Stimulated activated CD4-positive, alpha-beta T cell treated with anti-CD3 and anti-CD28 coated beads, Interleukin-12 subunit alpha, Interleukin-12 subunit beta, amount 100 ng/mL, for 4 hours (primary cell): ENCODE measurements at places on chromosomes 5 and 9.
A peak's percentile ranks its signal among the peaks of the same experiment; 100 is the strongest.

GRCh38 chr9:95382433-95382832, 64.9 kb upstream of the FANCC start:
- DNase-seq, result no peak

DNA sequence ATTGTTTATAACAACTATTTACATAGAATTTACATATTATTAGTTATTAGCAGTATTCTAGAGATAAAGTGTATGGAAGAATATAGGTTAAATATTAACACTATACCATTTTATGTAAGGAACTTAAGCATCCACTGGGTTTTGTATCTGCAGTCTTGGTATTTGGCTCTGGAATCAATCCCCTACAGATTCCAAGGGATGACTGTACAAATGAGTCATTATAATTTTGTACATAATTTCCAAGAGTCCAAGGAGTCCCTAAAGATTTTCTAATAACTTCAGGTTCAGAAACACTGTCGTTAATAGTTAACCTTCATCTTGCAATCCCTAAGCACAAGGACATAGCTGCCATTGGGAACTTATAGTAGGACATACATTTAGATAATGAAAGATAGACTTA, 254.8 kb upstream of the PDE4D start:
- no peak for DNase-seq

- DNase-seq, result no peak
Observed at GRCh38 chr5:97591781-97592180, 408.7 kb upstream of the RIOK2 start.

DNA sequence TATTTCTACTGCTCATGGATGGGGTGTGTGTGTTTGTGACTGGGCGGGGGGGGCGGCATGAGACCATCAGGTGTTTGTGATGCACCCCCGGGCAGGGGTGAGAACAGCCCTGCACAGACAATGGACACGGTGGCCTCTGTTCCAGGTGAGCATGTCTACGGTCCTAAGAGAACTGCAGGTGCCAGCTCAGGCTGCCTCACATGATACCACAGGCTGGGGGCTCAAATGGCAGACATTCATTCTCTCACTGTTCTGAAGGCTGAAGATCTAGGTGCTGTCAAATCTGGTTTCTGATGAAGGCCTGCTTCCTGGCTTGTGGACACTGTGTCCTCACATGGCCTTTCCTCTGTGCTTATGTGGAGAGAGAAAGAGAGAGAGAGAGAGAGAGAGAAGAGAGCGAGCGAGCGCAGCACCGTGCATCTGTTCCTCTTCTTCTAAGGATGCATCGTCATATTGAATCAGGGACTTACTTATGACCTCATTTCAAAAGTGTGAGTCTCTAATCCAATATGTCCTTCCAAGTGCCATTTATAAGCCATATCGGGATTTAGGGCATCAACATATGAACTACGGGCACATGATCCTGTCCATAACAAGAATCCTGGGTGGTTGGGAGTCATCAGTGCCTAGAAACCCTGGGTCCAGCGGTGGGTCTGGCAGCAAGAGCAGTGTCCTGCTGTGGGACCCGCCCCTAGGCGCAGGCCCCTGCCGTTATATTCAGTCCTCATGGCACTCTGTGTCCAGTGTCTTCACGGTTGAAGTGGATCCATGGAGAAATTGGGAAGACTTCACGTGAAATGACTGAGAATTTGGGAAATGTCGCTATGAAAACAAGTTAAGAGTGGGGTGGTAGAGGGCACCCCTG, 42.5 kb downstream of the NXNL2 start:
- no peak for DNase-seq

DNA sequence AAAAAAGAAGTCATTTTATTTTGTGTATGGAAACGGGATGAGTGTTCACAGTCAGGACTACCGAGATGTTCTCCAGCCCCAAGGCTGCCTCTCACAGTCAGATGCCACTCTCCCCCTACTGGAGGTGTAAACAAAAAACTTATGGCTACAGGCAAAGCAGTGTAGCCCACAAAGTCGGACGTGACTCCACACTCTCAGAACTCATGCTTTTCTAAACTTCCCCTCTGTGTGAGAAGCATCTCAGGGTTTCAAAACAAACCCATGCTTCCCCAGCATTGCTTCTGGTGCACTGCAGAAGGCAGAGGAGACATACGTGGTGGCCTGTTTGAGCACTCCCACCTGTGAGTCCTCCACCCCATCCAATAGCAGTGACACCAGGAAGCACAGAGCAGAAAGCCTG, 580.3 kb downstream of the BNC2 start:
- DNase-seq, result no peak

DNA sequence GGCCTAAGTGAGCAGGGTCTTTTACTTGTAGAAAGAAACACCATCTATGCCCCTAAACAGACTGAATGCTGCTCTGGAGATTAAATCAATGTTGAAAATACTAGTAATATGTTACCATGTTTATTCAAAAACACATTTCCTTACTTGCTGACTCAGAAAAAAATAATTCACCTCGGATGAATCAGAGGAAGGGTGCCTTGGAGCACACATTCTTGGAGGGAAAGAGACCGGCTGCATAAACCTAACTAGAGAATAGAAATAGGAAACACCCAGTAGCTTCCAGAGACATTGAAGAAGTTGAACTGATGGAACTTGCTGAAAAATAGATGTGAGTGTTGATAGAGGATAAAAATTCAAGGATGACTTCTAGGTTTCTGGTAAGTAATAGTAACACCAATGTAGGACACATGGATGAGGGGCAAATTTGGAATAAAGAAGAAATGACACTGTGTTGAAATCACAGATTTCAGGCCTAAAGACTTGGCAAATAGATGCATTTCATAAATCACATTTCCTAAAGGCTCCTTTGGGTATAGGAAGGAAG, 76.9 kb upstream of the MINAR2 start:
- no peak for DNase-seq

- no peak for DNase-seq
Observed at GRCh38 chr5:85967681-85968080, 650.1 kb upstream of the COX7C start.

DNA sequence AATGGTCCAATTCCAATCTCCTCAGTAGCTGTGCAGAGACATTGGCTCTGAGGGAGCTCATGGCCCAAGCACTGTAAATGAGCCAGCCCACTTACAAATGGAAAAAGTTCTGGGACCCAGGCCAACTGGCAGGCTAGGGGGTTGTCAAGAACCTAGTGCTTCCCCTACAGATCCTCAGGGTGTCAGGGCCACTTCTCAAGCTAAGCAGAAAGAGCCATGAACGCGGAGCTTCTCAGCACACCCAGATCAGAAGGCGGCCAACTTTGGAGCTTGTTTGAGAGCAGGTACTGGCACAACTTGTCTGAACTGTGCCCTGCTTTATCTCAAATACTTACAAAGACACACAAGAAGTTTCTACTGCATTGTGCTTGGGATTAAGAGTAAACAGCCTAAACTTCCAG, 17.5 kb downstream of the TLE1 start:
- no peak for DNase-seq

- DNase-seq, result no peak
Observed at GRCh38 chr9:112495614-112496013, 9.0 kb downstream of the KIAA1958 start.

DNA sequence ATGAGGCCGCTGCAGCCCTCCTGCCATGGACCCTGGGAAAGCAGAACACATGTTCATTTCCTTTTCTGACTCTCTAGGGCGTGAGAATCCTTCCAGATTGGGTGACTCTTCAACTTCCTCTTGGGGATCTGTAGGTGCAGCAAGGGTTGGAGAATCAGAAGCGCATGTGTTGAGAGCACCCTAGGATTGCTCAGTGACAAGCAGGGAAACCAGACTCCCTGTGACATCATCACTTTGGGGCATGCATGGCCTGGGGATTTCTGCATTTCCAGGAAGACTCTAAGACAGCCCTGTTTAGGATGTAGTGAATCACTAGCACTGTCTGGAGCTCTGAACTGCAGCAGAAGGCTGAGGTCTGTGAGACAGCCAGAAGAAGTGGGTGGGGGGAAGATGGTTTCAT, 15.1 kb upstream of the LCP2 start:
- peak; percentile 49 for DNase-seq

DNA sequence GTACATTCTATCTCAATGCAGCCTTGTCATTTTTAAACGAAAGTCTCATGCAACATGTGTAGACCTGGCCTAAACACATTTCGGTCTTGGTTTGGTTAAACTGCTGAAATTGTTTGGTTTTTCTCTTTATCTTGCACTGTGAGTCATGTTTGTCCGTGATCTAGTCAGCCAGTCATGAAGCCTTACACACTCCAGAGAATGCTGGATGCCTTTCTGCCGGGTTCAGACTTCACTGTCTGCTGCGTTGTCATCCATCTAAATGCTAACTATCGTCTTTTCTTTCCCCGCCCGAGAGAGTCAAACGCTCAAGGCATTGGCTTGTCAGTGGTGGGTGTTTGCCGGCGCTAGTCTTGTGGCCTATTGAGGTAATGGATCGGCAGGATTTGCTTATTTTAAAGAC, 1194.6 kb upstream of the WWC1 start:
- no peak for DNase-seq

- DNase-seq, result no peak
Observed at GRCh38 chr5:123358304-123358703, 64.9 kb downstream of the CEP120 start.

DNA sequence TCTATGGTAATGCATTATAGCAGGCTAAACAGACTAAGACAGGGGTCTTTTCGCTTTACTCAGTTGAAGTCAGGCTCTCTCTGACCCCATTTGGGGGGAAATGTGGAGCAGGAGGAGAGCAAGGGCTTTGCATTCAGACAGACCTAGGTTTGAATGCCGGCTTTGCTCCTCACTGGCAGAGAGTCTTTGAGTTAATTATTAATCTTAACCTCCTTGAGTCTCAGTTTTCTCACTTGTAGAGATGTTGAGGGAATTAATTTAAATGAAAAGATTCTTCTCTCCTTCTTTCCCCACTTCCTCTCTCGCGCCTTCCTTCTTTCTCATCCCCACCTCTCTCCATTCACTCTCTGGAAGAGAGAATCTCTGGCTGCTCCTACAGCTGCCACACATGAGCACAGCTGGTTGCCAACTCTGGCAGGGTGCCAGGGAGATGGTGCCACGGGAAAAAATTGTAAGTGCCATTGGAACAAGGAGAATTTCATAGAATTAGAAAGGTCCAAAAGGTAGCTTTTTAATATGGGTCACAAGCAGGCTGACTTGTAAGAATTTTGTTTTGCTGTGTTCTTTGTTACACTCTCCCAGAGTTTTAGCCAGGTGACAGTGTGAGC, 25.2 kb upstream of the GLRA1 start:
- no peak for DNase-seq

GRCh38 chr9:13146840-13147239, 132.7 kb downstream of the MPDZ start:
- no peak for DNase-seq

- no peak for DNase-seq
Observed at GRCh38 chr5:180865981-180866695, 5.1 kb upstream of the ZFP62 start.

- DNase-seq, result no peak
Observed at GRCh38 chr9:85016384-85017006, 347.0 kb downstream of the NTRK2 start.

DNA sequence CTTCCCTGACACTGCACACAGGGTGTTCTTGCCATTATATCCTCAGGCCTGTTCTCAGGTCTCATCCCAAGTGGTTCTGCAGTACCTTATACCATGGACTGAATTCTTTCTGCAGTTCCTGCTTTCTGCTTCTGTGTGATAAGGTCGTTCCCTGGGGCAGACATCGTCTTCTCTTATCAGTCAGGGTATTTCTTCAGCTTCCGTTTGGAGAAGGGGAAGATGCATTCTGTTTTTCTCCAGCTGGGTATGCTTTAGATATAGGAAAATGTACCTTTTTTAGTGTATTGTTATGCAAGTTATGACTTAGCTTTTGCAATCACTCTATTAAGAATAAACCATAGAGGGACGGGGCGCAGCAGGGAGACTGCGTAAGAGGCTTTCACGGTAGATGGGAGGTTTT, 31.1 kb downstream of the RALGPS1 start:
- DNase-seq, result no peak

DNA sequence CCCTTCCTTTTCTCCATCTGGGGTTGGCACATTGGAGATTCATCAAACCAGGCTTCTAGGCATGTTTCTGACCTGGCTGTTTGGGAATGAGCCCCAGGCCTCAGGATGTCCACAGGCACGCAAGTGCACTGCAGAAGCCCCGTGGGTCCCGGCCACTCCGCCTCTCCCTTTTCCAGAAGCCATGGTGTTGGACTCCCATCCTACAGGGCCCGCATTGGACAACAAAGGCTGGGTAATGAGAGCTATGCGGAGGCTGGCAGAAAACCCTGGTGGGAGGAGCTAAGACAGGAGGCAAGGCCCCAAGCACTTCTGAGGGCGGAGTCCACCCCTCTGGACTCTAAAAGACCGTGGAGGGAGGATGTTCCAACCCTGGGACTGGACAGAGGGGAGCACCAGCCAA, 160.6 kb downstream of the OLFM1 start:
- DNase-seq, result no peak

DNA sequence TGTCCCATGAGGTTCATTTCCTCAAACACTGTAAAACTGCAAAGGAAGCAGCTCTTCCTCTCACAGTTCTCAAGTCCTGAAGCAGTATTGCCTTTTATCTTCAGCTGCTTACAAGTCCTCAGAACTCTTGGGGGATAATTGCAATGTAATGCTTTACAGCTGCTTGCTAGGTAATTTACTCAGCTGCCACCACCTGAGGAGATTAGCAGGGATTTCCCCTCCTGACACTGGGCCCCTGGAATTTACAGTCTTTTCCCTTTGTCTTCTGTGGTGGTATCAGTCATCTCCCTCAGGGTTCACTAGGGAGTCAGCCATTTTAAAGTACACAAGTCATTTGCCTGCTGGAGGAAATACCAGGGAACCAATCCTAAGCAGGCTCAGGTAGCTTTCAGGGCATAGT, 754.3 kb upstream of the GRAMD2B start:
- DNase-seq, result no peak

DNA sequence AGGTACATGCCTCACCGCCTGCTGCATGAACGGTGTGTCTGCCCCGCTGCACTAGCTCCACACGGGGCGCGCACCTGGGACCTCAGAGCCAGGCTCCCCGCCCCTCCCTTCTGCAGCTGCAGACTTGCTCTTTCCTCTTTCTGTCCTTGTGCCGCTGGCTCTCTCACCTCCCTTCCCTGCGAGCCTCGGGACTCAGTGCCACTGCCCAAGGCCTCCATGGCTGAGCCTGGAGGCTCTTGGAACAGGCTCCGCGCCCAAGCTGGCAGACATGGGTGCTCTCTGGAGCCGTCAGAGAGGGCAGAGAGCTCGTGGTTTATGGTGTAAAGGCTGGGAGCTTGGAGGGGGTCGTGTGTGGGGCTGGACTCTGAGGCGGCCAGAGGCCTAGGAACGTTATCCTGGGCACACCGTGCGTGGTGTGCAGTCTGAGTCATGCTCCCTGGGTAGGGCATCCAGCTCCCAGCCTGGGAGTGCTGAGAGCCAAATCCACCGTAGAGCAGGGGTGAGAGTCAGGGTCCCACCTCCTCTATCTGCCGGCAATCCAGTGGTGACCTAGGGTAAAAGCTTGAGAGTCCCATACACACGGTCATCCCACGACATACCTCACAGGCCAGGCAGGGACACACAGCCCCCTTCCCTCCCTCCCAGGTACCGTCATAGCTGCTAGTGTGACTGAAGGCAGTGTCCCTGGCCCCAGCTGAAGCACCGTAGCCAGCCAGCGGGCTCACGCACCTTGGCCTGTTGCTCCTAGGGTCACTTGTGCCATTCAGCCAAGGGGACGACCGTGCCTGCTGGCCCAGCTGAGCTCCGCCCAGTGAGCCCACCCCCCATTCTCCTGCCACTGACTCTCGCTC, 22.4 kb downstream of the GOLGA2 start:
- DNase-seq, result no peak
